Activated T-helper 9 cell treated with anti-CD3 and anti-CD28 coated beads, Interleukin-2, amount 50 U/mL, for 16 hours (primary cell): ENCODE measurements at places on chromosomes 5 and 9.

- no peak for DNase-seq
These were observed 391.0 kb downstream of the TMEM232 start for GRCh38 chr5:110335361-110336066.

GRCh38 chr9:106796771-106797170 is 66.2 kb upstream of the ZNF462 start:
- DNase-seq, result no peak

DNA sequence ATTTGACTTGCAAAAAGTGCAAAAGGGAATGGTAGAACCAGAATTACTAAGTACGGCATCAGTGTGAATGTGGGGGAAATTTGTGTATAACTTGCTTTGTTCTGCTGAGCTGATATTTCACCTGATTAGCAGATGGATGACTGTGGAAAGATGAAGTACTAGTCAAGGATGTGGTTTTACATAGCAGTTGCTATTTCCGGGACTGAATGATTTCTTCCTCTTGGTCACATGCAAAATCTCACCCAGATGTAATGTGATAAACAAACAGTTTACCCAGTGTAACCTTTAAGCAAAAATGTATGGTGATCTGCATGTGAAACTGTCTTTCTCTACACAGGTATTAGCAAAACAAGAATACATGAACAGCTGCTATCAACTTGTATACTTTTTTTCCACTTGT is 46.1 kb downstream of the DCP2 start:
- DNase-seq, result no peak

DNA sequence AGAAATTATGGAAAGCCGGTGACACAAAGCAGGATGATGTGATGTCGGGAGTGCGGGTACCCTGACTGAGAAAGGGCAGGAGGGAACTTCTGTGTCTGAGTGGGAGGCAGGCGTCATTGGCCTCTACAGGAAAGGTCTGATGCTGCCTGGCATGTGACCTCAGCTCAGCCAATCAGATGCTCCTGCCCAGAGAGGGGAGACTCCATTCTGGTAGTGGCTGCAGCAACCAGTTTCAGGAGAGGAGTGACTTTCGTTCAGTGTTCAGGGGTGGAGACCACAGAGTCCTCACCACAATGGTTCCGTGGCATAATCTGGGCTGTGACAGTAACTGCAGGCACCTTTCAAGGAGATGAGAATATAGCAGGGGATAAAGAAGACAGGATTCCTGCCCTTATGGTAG is 6.7 kb upstream of the SFXN1 start:
- DNase-seq, result no peak

DNA sequence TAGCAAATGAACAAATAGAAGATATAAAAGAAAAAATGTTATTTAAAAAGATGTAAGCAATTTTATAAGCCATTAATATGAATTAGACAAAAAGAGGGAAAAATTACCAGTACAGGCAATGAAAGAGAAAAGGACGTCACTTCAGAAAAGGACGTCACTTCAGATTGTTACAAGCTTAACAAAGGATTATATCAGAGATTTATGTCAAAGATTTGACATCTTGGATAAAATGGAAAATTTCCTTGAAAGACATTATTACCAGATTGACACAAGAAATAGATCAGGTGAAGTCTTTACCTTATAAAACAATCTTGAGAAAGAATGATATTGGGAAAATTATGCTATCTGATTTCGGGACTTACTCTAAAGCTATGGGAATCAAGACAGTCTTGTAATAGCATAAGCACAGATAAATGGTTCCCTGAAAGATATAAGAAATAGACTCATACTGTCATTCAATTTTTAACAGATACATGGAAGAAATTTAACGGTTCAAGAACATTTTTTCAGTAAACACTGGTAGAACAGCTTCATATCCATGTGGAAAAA is 625.4 kb upstream of the EDIL3 start:
- no peak for DNase-seq

GRCh38 chr5:173093606-173094005 is 37.5 kb downstream of the CREBRF start:
- DNase-seq, result no peak
